Peyer's patch (tissue), 4 donors: ENCODE measurements at places on chromosomes 16 and 17. TPM values are rescaled to one million over a fixed set of nuclear protein-coding genes. Genes with fewer than 3 reads are reported as not detected.

Gene CCL13
- 2.9 TPM for total RNA-seq

Gene SLFN5
- 6.8 TPM for total RNA-seq

Gene RNF112
- total RNA-seq: 1.8 TPM

Gene TP53TG3C
- not detected for total RNA-seq

Gene NPIPB6
- total RNA-seq: 16.8 TPM

Gene MTSS2
- 41.4 TPM for total RNA-seq

Gene NOTUM
- total RNA-seq: 1.2 TPM

Gene YBX2
- total RNA-seq: 70.0 TPM

Gene PYY
- total RNA-seq: 7.5 TPM

Gene SPATA32
- not detected for total RNA-seq

DNA sequence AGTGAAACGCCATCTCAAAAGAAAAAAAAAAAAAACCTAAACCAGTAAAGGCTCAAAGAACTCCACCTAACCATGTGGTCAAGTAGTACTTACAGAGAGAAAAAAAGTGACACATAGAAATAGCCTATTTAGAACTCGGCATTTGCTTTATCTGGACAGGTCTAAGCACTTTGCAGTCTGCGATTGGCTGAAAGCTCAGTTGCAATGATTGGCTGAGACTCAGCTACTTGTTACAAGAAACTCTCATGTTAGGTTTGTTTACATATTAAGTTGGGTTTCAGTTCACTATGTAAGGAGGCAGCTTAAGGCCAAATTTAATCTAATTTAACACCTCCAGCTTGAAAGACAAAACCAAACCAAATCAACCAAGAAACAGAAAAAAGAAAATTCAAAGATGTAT, 19.1 kb downstream of the ABCC3 start:
- no peak for DNase-seq
- H3K4me3 ChIP-seq: no peak overlapping the region
- H3K27ac ChIP-seq: no peak overlapping the region

DNA sequence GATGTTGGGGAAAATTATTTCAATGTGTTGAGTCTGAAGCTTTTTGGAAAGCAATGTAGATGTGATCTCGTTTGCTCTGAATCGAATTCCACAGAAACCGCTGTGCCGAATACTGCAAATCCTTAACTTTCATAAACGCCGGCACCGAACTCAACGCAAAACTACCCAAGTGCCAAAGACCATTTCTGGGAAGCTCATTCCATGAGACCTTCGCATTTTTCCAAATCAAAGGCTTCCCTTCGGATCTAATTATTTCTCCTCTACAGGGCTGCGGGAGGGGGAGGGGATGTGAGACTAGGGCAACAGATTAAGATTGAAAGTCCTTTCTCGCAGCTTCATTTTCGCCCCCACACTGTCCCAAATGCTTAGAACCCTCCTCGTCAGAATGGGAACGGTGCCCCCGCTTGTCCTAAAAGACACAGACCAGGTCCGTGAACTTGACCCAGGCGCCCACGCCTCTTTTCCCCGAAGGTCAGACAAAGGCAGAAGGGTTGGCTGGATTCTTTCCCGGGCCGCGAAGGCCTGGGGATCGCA, 4.0 kb downstream of the PRAC1 start:
- H3K4me3 ChIP-seq: peak overlapping the region; percentile 15
- no peaks in the 10 kb centered on the region for H3K27me3 ChIP-seq
- H3K27ac ChIP-seq: no peak overlapping the region
- H3K36me3 ChIP-seq: no peaks in the 10 kb centered on the region
- peaks cover 17% of the 10 kb centered on the region for H3K4me1 ChIP-seq

DNA sequence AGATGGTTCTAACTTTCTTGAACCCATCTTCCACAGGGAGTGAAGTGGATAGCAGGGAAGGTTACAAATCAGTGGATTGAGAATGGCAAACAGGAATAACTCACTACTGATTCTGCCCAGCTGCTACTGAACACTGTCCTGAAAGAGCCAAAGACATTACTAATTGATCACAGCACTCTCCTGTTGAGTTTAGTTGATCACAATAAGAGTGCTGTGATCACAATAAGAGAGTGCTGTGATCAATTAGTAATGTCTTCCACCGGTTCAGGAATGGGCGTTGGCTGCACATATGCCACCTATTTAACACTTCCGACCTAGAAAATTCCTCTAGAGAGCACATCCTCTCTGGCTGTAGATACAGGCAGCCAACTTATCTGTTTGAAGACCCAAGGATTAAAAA, 11.4 kb downstream of the CFAP97D1 start:
- H3K4me1 ChIP-seq: no peaks in the 10 kb centered on the region
- no peak overlapping the region for H3K27ac ChIP-seq
- H3K27me3 ChIP-seq: no peaks in the 10 kb centered on the region

DNA sequence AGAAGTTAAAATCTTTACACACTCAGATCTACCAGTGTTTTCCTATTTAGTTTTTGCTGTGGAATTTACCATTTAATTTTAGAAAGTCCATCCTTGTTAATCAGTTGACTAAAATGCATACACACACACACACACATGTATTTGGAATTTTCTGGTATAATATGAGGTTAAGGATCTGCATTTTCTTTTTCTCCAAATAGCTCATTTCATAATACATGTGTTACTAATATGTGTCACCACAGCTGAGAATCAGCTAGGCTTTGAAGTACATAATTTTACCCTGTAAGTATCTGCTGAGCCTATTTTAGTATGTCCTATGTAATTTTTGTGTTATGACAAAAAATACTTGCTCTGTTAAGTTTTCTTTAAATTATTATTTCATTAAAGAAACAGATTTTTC, 143.2 kb downstream of the PHKB start:
- H3K27ac ChIP-seq: no peak overlapping the region
- DNase-seq: no peak
- H3K36me3 ChIP-seq: no peaks in the 10 kb centered on the region
- H3K4me1 ChIP-seq: no peaks in the 10 kb centered on the region
- no peaks in the 10 kb centered on the region for H3K27me3 ChIP-seq

- H3K27me3 ChIP-seq: no peaks in the 10 kb centered on the region
- H3K27ac ChIP-seq: no peak overlapping the region
- DNase-seq: no peak
Measured at GRCh38 chr17:28515518-28515917, 9.4 kb downstream of the FOXN1 start.

- H3K27ac ChIP-seq: no peak overlapping the region
- no peaks in the 10 kb centered on the region for H3K36me3 ChIP-seq
- H3K4me3 ChIP-seq: no peak overlapping the region
- H3K4me1 ChIP-seq: no peaks in the 10 kb centered on the region
Measured at GRCh38 chr16:53152329-53152728, 97.5 kb downstream of the CHD9 start.

- H3K36me3 ChIP-seq: no peaks in the 10 kb centered on the region
- peaks cover 8% of the 10 kb centered on the region for H3K4me1 ChIP-seq
- no peak overlapping the region for H3K4me3 ChIP-seq
Measured at GRCh38 chr16:87369117-87369765, 14.3 kb downstream of the FBXO31 start.

- H3K27ac ChIP-seq: no peak overlapping the region
- H3K27me3 ChIP-seq: no peaks in the 10 kb centered on the region
- H3K4me1 ChIP-seq: peaks cover 5% of the 10 kb centered on the region
- no peak overlapping the region for H3K4me3 ChIP-seq
Measured at GRCh38 chr17:80663781-80664206, 119.2 kb downstream of the RPTOR start.

GRCh38 chr17:57242148-57242547, 14.2 kb upstream of the MSI2 start:
- H3K27ac ChIP-seq: no peak overlapping the region
- no peaks in the 10 kb centered on the region for H3K4me1 ChIP-seq
- no peaks in the 10 kb centered on the region for H3K27me3 ChIP-seq
- DNase-seq: no peak

GRCh38 chr16:56825826-56826225, 39.2 kb upstream of the SLC12A3 start:
- no peak for DNase-seq
- no peak overlapping the region for H3K4me3 ChIP-seq
- no peaks in the 10 kb centered on the region for H3K4me1 ChIP-seq
- H3K27me3 ChIP-seq: no peaks in the 10 kb centered on the region
- H3K27ac ChIP-seq: no peak overlapping the region

- no peak overlapping the region for H3K4me3 ChIP-seq
- no peaks in the 10 kb centered on the region for H3K4me1 ChIP-seq
- DNase-seq: no peak
- H3K27ac ChIP-seq: no peak overlapping the region
Measured at GRCh38 chr17:51765282-51766135, 393.0 kb downstream of the CA10 start.

DNA sequence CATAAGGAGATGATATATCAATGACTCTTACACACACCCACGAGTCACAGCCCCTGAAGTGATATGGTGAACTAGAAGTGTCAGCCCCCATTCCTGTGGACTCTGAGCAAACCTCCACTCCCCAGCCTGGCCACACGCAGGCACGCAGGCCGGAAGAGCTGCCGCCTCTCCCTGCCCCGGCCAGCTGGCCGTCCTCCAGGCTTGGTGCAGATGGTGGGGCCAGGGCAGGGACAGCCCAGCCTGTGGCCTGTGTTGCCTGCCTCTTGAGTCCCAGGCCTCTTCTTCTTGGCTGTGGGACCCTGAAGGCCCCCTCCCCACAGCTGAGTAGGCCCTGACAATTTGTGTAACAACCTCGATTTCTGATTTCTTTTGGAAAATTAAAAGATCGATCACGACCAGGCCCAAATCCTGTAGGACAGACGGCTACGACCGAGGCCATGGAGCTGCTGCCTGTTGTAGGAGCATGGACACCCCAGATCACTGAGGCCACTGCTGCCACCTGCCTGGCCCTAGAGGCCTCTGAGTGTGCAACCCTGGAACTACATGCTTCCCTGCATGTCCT, 10.0 kb upstream of the MPRIP start:
- DNase-seq: peak; percentile 70
- H3K36me3 ChIP-seq: no peaks in the 10 kb centered on the region
- no peaks in the 10 kb centered on the region for H3K27me3 ChIP-seq
- no peak overlapping the region for H3K27ac ChIP-seq
- peaks cover 11% of the 10 kb centered on the region for H3K4me1 ChIP-seq
- H3K4me3 ChIP-seq: no peak overlapping the region

DNA sequence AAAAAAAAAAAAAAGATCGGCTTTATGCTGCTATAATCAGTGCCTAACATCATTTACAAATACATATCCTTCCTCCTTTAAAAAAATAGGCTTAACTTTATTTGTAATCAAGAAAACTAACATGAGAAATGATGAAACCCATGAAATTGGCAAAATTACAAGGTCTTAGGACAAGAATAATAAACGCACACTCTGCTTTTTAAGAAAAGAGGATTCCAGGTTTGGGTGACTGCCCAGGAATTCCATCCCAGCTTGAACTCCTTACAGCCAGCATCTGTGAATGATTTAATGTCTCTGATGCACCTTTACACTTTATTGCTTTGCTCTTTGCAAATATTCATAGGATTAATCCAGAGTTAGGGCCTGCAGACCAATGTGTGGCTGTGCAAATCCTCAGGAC, 196.0 kb downstream of the CBLN1 start:
- DNase-seq: no peak
- no peaks in the 10 kb centered on the region for H3K36me3 ChIP-seq
- no peaks in the 10 kb centered on the region for H3K4me1 ChIP-seq

DNA sequence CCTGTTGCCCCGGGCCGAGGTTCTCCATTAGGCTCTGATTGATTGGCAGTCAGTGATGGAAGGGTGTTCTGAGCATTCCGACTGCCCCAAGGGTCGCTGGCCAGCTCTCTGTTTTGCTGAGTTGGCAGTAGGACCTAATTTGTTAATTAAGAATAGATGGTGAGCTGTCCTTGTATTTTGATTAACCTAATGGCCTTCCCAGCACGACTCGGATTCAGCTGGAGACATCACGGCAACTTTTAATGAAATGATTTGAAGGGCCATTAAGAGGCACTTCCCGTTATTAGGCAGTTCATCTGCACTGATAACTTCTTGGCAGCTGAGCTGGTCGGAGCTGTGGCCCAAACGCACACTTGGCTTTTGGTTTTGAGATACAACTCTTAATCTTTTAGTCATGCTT, 74.2 kb downstream of the HAPSTR1 start:
- H3K4me3 ChIP-seq: no peak overlapping the region
- H3K27me3 ChIP-seq: no peaks in the 10 kb centered on the region
- no peak for DNase-seq
- no peaks in the 10 kb centered on the region for H3K36me3 ChIP-seq

- no peak overlapping the region for H3K27ac ChIP-seq
- no peaks in the 10 kb centered on the region for H3K27me3 ChIP-seq
- no peaks in the 10 kb centered on the region for H3K4me1 ChIP-seq
- DNase-seq: no peak
Measured at GRCh38 chr16:77480681-77481315, 46.0 kb upstream of the ADAMTS18 start.

DNA sequence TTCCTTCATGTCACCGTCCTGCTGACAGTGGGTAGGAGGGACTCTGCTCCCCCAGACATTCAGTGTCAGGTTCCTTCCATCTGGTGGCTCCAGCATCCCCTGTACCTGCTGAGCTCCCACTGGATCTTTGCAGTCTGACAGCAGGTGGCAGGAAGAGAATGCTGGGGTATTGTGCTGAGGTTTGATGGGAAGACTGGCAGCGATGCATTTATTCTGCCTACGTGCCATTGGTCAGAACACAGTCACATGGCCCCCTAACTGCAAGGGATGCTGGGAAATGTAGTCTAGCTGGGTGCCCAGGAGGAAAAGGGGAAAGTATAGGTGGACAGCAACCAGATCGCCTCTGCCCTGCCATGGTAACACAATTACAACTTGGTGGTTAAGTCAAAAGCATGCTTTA, 44.4 kb downstream of the IRX3 start:
- H3K4me3 ChIP-seq: no peak overlapping the region
- H3K27me3 ChIP-seq: no peaks in the 10 kb centered on the region
- DNase-seq: peak; percentile 21
- no peaks in the 10 kb centered on the region for H3K36me3 ChIP-seq

DNA sequence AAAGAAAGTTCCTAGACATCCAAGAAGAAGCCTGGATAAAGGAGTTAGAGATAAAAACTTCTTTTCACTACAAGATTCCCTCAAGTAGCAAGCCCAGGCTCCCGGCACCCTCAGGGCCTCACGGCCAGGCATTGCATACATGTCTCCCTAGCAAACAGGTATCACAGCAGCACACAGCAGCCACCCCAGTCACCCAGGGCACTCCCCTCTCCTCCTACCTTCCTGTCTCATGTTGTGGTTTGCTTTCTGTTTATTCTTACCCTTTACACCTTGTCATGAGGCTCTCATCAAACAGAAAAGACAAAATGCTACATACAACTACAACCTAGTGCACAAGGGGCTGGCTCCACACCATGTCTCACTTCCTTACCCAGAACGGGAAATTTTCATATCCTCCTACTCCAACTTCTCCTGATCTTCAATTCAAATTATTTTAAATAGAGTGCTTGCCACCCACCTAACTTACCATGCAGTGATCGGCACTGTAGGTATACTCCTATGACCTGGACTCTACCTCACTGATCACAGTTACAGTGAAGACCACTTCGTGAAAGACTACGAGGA, 42.7 kb downstream of the XPO6 start:
- H3K36me3 ChIP-seq: no peaks in the 10 kb centered on the region
- H3K4me1 ChIP-seq: no peaks in the 10 kb centered on the region
- H3K4me3 ChIP-seq: no peak overlapping the region
- no peak for DNase-seq
- H3K27me3 ChIP-seq: no peaks in the 10 kb centered on the region

- no peaks in the 10 kb centered on the region for H3K27me3 ChIP-seq
- H3K4me1 ChIP-seq: no peaks in the 10 kb centered on the region
- DNase-seq: no peak
- peaks cover 48% of the 10 kb centered on the region for H3K36me3 ChIP-seq
Measured at GRCh38 chr17:42809250-42809649, 10.6 kb downstream of the CNTD1 start.

- H3K27me3 ChIP-seq: no peaks in the 10 kb centered on the region
- no peaks in the 10 kb centered on the region for H3K36me3 ChIP-seq
- DNase-seq: no peak
- H3K4me1 ChIP-seq: no peaks in the 10 kb centered on the region
Measured at GRCh38 chr17:78019976-78020716, 61.6 kb downstream of the TNRC6C start.
